ENCODE measurements at places on chromosomes 3 and 15.

GRCh38 chr3:129890125-129890524 lies 3.4 kb downstream of the TMCC1 start:
- DNase-seq, result no peak

- no peak for DNase-seq
These were observed 31.9 kb downstream of the SLMAP start for GRCh38 chr3:57787867-57788623.

DNA sequence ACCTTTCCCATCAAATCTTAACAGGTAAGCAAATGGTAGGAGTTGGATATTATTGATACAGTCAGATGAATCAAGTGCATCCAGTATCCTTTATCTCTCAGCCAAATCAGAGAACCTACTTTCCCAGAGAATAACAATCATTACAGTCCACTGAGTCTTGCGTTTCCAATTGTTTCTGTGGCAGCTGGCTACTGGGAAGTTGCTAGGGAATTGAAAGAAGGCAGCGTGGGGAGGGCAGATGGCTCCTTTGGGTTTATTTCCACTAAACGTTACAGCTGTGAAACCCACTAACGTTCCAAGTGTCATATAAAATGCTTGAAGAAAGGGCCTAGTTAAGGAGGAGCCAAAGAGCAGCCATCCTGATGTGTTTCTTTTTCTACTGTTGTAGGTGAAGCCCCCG lies 78.4 kb downstream of the WDR72 start:
- no peak for DNase-seq

DNA sequence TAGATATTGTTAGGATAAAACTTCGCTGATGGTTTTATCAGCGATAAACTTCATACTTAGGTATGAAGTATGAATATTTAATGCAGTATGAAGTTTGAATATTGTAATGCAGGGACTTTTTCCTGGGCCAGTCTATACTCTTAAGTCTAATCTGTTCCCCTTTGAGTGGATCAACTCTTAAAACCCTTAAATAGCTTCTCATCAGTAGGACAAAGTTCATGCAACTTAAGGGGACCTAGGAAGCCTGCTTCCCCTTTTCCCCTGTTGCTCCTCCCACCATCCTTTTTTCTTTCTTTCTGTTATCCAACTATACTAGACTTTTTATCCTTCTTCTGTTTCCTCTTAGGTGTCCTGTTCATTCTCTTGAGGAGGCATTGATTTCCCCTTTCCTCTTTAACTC lies 78.7 kb downstream of the MITF start:
- DNase-seq, result no peak

DNA sequence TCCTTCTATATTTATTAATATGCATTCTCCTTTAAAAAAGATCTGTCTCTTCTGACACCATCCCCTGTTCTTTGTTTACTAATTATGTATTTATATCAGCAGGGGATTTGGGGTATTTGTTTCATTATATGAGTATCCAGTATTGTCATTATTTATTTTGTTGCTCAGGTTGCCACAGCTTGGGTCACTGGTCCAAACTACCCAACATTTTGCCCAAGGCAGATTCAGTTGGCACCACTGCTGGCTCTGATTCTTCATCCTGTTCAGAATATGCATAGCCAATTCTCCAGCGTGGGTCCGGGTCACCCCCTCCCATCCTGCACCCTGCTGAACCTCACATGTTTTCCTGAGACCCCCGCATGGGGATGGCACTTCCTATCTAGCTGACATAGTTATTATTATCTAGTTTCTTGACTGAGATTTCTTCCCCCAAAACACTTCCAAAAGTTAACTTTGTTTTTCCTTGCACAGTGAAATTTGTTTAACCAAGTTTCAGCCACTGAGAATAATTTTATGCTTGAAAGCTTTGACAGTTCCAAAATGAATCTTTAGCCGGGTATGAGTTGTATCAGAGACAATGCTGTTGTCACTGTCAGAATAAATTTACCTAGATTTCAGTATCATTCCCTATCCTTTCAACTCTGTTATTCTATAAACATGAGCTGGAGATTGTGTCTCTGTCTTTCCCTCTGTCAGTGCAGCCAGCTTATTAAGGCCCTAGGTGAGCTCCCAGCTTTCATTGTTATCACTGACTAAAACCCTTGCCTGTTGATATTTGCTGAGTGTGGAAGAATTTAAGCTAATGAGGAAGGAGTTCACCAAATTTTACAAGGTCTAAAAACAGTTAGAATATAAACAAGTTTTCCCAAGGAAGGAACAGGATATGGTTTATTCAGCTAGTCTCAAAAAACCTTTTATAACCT lies 70.3 kb downstream of the TGFBR2 start:
- DNase-seq, result no peak

DNA sequence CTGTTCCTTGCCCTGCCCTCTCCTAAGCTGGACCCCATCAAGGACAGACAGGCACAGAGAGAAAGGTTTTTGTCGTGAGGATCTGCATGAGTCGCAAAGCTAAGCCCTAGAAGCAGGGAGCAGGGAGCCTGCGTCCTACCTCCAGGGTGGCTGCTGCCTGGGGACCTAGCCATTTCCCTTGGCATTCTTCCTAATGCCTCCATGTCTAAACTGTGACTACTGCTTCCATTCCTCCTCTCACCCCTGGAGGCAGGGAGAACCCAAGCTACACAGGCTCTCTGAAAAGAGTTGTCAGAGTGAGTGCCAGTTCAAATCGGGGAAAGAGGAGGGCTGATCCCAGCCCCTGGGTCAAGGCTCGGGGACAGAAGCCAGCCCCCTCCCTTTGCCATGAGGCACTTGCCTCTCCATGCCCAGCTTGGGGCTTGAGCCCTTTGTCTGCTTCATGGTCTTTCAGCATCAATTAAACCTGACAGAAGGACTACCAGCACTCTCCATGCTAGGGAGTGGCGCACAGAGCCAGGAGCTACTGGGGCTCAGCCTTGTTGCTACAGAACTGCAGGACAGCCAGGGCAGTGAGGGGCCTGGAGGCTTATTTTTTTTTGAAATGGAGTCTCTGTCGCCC lies 2.4 kb downstream of the GCHFR start:
- no peak for DNase-seq

DNA sequence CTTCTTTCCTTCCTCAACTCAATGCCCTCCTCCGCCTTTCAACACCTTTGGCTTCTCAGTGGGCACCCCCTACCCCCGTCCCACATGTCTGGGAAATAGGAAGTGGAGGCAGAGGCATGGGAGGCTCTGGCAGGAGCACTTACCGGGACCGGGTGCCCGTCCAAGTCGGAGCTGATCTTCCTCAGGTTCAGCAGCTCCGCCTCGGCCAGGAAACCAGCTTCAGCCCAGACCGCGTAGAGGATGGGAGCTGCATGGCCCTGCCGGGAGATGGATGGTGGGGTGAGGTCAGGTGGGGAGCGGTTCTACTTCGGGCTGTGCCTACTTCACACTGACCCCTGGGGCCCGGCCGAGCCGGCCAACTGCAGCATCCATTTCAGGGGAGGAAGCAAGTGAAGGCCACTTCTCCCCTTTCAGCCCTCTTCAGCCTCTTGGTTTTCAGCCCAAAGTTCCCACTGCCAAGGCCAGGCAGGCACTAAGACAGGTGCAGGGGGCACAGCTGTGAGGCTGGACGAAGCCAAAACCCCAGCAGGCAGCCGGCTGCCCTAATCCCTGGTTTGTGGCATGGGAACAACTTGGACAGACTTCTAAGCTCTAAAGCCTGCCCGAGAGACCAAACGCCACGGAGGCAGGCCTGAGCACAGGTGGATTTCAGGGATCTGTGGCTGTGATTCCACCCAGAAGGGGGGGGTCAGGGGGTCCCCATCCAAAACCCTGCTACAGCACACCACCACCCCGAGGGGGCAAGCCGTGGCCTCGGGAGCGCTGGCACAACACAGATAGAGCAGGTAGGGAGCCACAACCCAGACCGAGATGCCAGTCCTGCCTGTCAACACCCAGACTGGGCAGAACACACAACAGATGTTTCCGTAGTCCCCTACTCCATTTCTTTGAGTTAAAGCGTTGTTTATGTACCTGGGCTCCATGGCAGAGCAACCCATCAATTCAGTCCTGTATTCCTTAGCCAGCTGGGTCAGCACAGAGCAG lies 14.5 kb downstream of the TKT start:
- DNase-seq, result no peak

GRCh38 chr3:112685956-112686799 lies 45.2 kb upstream of the CCDC80 start:
- DNase-seq, result no peak

DNA sequence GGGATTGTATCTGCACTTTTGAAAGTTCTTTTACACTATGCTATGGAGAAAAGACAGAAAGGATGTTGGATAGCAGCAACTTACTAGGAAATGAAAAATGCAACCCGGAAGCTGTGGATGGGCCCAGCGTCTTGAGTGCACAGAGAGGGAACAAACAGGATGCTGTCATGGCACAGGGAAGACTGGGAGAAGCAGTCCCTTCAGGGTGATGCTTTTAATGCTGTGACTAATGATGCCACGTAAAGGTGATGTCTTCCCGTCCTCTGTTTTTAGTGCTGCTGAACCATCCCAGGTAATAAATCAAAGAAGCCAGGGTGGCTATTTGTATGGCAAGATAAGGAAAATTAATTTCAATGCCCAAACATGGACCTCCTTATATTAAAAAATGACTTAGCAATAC lies 437.6 kb downstream of the FOXP1 start:
- no peak for DNase-seq

DNA sequence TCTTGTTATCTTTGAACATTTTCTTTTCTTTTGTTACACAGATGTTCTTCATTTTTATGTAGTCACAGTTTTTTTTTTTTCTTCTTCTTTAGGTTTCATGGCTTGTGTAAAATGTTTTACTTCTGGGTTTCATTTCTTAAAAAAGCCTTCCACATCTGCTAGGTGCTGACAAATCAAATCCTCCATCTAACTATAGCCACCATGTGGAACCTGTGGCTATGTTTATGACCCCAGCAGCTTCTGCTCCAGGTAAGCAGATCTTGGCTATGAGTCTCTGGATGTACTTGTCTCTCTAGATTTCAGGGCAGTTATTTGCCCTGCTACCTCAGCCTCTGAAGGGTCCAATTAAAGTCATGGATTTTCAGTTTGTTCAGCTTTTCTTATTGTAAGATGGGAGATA lies 44.5 kb downstream of the OXSM start:
- DNase-seq, result no peak

- DNase-seq, result no peak
These were observed 1.1 kb upstream of the TLNRD1 start for GRCh38 chr15:80999623-81000036.

DNA sequence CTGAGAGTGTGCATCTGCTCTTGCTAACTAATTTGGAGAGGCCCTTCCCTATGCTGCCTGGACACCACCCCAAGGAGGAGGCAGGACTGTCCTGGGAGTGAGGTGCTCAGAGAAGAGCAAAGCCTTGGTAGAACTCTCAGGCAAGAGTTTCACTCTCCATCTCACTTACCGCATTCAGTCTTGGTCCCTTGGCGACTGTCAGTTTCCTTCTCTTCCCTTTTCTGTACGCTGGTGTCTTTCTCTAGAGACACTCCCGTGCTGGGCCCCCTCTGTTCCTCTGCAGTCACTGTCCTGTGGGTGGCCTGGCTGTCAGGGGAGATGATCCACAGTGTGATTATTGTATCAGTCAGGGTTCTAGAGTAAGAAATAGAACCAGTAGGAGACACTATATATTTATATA lies 44.0 kb downstream of the IDH2 start:
- DNase-seq, result no peak

GRCh38 chr3:174253196-174253823 lies 605.8 kb upstream of the NAALADL2 start:
- no peak for DNase-seq

- DNase-seq, result no peak
These were observed 58.1 kb downstream of the SNX4 start for GRCh38 chr3:125461896-125462295.

- no peak for DNase-seq
These were observed 27.6 kb downstream of the FGD5 start for GRCh38 chr3:14846226-14846880.

GRCh38 chr3:185028121-185028520 lies 124.7 kb downstream of the C3orf70 start:
- no peak for DNase-seq

DNA sequence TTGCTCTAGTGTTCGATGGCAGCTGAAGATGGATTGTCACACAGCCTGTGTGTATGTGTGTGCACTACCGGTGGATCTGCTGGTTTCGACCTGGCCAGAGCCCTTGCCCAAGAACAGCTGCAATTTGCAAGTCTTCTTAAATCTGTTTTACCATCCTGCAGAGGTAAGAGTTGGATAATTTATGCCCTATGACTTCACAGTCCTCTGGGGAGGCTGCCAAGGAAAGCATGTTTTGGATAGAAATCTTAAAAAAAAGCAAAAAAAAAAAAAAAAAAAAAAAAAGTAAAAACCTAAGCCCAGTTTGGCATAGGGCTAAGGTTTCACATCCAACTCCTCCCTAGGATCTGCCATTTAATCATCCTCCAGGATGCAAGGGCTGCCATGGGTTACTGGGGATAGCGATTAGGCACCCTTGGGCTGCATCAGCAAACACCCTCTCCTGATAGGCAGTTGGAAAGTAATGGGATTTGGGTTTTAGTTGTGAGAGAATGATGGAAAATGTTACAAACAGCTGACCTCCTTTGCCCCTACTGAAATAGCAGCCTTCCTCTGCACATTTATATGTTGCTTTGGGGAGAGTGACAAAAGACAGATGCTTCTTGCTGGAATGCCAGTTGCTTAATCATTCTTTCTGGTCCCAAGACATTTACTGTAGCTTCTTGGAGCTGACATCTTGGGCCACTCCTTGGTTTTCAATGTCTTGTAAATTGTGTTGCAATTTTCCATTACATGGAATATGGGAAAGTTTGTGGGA lies 35.4 kb downstream of the CD200R1L start:
- no peak for DNase-seq

DNA sequence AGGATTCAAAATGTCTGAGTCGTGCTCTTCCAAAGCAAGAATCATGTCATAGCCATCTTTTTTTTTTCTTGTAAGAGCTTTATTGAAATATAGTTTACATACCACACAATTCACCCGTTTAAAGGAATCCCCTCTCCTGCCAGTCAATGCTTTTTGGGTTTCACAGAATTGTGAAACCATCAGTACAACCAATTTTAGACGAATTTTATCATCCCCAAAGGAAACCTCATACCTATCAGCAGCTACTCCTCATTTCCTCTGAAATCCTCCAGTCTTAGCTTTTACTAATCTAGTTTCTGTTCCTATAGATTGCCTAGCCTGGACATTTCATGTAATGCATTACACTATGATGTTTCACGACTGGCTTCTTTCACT lies 39.6 kb downstream of the ADIPOQ start:
- DNase-seq, result no peak

- no peak for DNase-seq
These were observed 125.0 kb upstream of the ROPN1 start for GRCh38 chr3:124116906-124117305.

GRCh38 chr3:73216310-73216709 lies 154.9 kb downstream of the EBLN2 start:
- no peak for DNase-seq

DNA sequence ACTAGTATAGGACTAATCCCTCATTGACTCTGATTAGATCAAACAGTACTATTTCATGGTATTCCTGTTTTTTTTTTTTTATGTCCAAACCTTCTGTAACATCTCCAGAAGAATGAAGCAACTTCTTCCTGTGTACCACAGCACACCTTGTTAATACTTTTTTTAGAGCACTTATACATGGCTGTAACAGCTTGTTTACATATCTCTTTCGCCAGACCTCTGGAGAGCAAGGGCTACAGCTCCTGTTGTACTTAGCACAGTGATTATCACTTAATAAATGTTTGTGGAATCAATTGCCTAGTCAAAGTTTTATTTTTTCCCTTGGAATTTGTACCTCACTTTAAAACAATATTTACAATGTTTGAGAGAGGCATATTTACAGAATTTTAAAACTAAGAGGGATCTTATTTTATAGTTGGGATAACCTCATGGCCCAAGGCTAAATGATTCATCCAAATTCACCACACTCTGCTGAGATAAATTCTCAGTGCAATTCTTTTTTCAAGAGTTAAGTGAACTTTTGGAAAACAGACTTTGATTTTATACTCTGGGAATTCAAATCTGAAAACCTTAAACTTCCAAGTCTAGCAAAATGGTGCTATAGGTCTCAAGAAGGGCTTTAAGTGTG lies 9.2 kb upstream of the GATM start:
- DNase-seq, result no peak

All from NCI-H2107 (cell line).